ENCODE measurements at places on chromosomes 5 and 9. TPM values are rescaled to one million over a fixed set of nuclear protein-coding genes. Genes with fewer than 3 reads are reported as not detected.
A peak's percentile ranks its signal among the peaks of the same experiment; 100 is the strongest.

DNA sequence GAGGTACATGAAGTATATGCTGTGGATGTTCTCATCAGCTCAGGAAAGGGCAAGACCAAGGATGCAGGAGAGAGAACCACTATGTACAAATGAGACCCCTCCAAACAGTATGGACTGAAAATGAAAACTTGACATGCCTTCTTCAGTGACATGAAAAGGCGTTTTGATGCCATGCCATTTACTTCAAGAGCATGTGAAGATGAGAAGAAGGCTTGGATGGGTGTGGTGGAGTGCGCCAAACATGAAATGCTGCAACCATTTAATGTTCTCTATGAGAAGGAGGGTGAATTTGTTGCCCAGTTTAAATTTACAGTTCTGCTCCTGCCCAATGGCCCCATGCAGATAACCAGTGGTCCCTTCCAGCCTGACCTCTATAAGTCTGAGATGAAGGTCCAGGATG is 47.7 kb downstream of the SEMA4D start:
- DNase-seq = no peak

DNA sequence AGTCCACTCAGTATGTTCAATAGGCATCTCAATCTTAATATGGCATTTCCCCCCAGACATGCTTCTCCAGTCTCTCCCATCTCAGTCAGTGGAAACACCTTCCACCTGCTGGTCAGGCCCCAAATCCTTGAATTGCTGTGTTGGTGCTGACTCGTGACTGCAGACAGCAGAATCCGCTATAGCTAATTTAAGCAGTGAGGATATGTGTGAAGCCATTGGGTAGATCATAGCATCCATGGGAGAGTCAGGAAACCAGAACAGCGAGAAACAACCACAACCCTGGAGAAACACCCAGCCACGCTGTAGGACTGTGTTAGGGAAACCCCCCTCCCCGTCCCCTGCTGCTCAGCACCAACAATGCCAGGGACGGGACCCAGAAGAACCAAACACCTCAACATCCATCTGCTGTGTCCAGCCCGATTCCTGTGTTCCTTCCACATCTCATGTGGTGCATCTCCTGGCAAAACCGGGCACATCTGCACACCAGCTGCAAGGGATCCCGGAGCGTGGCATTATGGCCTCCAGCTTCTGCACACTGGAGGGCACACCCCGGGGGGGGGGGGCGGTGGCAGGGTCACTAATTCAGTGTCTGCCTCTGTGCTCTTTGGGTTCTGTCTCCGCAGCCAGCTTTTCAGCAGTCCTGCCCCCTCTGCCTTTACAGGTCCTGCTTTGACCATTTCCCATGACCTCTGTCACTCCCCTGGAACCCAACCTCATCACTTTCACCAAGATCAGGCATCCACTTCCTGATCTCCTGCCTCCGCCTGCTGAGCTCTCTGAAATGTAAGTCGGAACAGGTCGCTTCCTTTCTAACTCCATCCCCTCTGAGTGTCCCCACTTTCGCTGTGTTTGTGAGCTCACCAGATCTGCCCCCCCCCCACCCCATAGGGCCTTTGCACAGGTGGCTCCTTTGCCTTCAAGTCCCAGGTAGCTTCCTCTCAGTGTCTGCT is 2.4 kb upstream of the PLEKHG4B start:
- no peak for DNase-seq

DNA sequence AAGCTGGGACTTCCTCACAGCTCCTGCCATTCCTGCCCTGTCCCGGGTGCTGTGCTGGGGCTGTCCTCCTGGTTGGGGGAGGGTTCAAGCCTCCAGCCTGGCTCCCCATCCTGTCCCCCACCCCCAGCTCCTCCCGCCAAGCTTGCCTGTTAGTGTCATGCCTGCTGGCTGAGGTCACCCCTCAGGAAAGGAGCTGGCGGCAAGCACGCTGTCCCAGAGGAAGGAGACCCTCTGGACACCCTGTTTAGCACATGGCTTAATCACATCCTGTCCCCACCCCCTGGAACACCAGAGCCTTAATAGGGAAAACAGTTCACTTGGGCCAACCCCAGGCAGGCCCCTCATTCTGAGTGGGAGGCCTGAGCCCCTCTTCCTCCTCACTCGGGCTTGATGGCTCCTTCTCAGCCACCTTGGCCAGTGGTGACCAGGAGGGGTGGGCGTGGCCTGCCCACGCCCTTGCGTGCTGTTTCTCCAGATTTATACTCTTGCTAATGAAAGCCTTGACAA is 9.2 kb upstream of the PHYHD1 start:
- DNase-seq = no peak

DNA sequence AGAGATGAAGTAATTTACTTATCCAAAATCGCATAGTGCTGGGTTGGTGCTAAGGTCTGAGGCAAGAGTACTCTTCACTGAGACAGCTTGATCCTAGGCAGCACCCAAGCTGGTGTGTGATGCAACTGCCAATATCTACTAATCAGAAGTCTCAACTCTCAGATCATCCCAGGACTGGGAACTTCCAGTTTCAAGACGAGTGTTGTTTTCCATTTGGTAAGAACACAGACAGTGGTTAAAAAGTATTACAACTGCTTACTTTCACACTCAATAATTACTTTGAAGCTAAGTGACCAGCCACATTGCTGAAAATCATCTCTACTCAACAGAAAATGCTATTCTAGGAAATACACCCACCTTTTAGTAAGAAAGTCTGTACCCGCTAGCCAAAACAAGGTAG is 45.3 kb downstream of the FBXW11 start:
- DNase-seq = no peak

- peak; percentile 76 for DNase-seq
Observed at GRCh38 chr9:114382699-114383520, 4.9 kb downstream of the AKNA start.

GRCh38 chr9:18890372-18890771 is 142.6 kb downstream of the SAXO1 start:
- no peak for DNase-seq

GRCh38 chr5:139689631-139690063 is 41.5 kb downstream of the CXXC5 start:
- no peak for DNase-seq

Gene ARHGEF37
- total RNA-seq = 0.61 TPM

Measured in natural killer cell (primary cell).